Bronchus fibroblast of lung (primary cell): ENCODE measurements at places on chromosomes 2 and 18. TPM values are rescaled to one million over a fixed set of nuclear protein-coding genes. Genes with fewer than 3 reads are reported as not detected.

The IL1RL1 gene
- 0.17 and 0.89 TPM in 2 replicates for total RNA-seq

The CFAP210 gene
- not detected in 2 replicates for total RNA-seq

The XDH gene
- total RNA-seq = 0.17 and 0.30 TPM in 2 replicates

The NTSR2 gene
- not detected in 2 replicates for total RNA-seq

The ELOA2 gene
- not detected in 2 replicates for total RNA-seq

The SLC5A7 gene
- total RNA-seq = not detected in 2 replicates

The CNRIP1 gene
- total RNA-seq = 61.2 and 62.9 TPM in 2 replicates

The PLCL1 gene
- under 0.01 and 0.17 TPM in 2 replicates for total RNA-seq

The SLC38A11 gene
- not detected in 2 replicates for total RNA-seq

The OTX1 gene
- under 0.01 and 0.17 TPM in 2 replicates for total RNA-seq

The UGT1A4 gene
- not detected in 2 replicates for total RNA-seq

The THSD7B gene
- total RNA-seq = not detected in 2 replicates

The FOXD4L1 gene
- not detected in 2 replicates for total RNA-seq
